Glutamatergic neuron (in vitro differentiated cells): ENCODE measurements at places on chromosomes 6 and 20.
A peak's percentile ranks its signal among the peaks of the same experiment; 100 is the strongest.

- no peak for DNase-seq
Observed at GRCh38 chr20:25461786-25462545, 54.5 kb downstream of the GINS1 start.

DNA sequence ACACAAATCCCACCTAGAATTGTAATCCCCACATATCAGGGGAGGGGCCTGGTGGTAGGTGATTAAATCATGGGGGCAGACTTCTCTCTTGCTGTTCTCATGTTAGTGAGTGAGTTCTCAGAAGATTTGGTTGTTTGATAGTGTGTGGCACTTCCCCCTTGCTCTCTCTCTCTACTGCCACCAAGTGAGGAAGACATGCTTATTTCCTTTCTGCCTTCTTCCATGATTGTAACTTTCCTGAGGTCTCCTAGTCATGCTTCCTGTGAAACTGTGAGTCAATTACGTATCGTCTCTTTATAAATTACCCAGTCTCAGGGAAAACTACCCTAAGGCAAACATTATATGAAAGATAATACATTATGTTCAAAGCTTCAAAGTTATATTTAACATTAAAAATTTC is 1297.5 kb upstream of the CITED2 start:
- DNase-seq, result no peak

DNA sequence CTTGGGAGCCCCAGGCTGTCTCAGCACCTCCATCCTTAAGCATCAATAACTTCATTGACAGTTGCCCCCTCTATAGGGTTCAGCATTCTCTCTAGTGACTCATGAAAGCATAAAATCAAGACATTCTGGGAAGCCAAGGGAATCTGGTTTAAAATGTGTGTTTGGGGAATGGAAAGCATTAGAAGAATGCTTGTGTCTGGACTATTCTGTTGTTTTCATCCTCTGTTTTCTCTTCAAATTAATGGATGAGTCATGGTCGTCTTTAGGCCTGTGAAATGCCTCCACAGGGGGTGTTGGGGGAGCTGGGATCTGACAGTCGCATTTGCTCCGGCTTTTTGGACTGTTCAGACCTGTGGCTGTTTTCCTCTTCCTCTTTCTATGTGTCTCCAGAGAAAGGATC is 279.7 kb downstream of the CDC5L start:
- no peak for DNase-seq

- peak; percentile 68 for DNase-seq
Observed at GRCh38 chr6:14549304-14549770, 431.8 kb downstream of the CD83 start.

DNA sequence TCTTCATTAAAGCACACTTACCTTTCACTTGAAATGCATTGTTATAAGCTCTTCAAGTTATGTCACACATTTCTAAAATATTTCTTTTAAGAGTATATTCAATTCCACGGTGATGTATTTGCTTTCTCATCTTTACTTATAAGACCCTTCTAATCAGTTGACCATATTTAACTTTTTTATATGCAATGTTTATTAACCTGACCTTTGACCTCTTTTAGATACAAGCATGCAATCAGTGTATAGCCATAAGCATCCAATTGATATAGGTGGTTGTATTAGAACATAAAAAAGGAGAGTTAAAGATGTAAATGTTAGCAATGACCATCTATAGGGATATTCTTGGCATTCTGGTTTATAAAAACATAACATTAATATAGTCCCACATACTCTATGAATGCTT is 9.2 kb downstream of the USP49 start:
- DNase-seq, result no peak

DNA sequence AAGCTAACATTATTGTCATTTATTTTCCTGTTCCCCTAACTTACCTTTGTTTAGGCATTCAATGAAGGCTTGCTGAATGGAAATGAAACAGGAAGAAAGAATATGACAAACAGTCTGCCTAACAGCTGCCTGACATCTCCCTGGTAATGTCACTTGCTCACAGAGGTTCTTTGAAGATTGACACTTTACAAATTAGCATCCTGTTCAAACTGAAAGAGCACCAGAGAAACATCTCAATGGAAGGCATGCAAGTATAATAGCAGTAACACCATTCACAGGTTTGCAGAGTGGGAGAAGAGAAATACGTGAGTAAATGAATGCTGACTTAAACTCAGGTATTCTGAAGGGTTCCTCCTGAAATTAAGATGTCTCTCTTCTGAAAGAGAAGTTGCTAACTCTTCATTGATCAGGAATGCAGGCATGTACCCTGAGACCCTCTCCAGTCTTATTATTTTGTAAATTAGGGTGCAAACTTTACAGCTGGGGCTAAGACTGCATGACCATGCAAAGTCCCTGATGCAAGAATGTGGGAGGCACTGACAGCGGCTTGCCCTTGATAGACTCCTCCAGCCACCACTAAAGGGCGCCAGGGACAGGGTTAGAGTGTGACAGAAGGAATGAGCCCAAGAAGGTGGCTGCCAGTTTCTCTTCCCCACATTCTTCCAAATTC is 1.3 kb upstream of the SMLR1 start:
- no peak for DNase-seq

DNA sequence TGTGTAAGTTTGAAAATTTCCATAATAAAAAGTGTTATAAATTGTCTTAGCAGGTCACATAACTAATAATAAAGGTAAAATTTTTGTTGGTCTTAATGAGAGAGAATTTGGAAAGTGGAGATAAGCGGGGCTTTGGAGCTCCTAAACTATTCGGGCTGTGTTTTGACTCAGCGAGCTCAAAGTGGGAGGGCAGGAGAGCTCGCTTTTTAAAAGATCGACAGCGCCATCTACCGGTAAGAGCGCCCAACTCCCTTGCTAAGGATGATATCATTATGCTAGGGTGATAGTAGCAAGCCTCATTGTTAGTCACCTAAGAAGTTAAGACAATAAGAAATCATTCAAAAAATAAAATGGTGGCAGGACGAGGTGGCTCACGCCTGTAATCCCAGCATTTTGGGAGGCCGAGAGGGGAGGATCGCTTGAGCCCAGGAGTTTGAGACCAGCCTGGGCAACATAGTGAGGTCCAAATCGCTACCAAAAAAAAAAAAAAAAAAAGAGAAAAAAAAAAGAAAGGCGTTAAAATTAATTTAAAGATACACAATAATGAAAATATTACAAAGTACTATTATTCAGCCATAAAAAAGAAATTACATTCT is 24.8 kb downstream of the C6orf15 start:
- DNase-seq, result peak; percentile 90

GRCh38 chr6:123091091-123091895 is 95.3 kb downstream of the CLVS2 start:
- no peak for DNase-seq

DNA sequence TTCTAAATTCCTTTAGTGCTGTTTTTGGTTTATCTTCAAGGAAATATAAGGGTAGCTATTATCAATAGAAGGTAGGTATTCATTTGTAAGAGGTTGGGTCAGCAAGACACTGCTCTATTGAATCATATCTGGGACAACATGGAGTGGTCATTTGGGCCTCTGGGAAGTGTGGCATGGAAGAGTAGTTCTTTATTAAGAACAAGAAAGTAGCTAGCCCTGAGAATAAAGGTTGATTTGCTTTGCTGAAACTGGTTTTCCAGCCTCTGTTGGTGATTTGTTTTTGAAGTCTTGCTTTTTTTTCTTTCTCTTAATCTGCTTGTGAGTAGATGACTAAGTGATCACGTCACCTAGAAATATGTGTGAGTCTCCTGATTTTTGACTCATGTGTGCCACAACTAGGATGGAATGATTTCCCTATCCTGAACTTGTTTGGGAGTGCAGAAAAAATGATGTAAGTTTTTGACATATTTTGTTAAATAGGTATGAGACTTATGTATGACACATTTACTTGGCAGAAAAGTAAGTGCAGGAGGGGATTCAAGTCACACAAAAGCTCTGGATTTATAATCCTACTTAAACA is 381.8 kb downstream of the CENPW start:
- DNase-seq, result no peak

DNA sequence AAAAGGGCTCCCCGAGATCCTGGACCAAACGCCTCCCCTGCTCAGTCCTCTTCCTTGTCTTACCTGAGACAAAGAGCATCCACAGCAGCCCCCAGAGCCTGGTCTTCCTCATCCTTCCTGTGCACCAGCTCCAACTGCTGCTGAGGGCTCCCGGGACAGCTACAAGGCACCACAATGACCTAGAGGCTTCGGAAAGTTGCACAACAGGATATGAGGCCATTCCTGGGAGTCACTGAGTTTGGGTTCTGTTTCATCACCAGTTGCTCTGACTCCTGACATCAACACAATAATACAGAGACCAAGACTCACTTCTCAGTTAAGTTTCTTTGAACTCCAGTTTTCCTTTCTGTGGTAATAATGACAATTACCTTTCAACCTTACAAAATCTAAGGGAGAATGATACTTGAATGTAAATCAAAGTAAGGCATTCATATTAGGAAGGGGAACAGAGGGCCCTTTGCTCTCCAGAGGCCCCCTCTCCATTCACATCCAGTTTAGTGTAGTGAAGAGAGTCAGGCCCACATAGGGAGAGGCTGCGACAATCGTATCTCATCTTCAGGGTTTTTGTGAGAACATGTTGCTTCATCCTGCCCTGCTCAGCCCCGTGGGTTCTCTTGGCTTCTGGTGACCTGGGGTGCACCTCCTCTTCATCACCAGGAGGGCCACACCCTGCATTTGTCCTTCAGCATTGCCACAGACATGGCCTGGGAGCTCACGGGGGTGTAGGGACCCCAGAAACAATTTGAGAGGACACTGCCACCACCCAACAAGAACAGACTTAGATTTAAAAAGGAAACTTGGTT is at the start of gene TREM1:
TSS of gene TREM1 (minus strand) at position 139 of the 803 bp plus-strand sequence. CDS start at position 112, 27 bp downstream.
- no peak for DNase-seq

- DNase-seq, result no peak
Observed at GRCh38 chr6:85135376-85136094, 314.3 kb upstream of the NT5E start.
